ENCODE measurements at places on chromosomes 1 and 21.

DNA sequence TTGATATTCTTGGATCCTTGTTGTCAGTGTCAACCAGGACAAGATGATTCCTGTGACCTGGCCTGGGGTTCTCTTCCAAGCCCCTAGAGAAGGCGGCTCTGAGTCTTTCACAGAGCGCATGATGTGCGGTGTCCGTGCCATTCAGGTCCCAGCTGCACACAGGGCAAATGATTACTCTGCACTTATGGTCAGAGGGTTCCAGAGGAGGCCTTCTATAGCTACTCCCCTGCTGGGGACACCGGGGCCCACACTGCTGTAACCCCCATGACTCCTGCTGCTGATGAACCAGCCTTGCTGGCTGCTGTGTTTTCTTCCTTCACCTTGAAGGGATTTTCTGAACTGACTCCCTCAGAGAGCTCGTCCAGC is 1.5 kb downstream of the PTGFRN start:
- peak; percentile 25 for DNase-seq

DNA sequence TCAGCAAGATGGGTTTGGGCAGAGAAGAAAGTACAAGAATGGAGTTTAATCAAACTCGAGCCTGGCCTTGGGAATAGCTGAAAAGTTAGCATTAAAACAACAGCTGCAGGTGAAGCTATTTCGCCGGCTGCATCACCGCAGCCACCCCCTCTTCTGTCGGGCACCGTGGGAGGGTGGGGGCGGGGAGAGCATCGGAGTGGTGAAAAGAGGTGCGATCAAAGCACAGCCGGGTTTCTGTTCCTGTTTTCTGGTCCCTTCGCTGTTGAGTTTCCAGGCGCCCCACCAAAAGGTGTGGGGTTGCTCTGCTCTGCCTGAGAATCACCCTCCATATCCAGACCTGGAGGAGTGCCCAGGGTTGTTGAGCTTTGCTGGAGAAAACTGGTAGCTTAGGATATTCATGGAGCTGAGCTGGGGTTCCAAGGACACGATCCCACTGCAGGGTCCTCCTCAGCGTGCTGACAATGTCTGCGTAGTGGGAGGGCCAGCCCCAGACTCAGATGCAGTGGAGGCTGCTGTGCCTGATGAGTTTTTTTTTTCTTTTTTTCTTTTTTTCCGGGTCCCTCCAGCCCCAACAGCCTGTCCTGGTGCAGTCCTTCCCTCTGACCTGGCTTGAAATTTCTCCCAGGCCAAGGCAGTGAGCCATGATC is 127.5 kb upstream of the C1orf174 start:
- peak; percentile 44 for DNase-seq

- DNase-seq: no peak
These were observed 38.3 kb upstream of the ADORA3 start for GRCh38 chr1:111541721-111542120.

DNA sequence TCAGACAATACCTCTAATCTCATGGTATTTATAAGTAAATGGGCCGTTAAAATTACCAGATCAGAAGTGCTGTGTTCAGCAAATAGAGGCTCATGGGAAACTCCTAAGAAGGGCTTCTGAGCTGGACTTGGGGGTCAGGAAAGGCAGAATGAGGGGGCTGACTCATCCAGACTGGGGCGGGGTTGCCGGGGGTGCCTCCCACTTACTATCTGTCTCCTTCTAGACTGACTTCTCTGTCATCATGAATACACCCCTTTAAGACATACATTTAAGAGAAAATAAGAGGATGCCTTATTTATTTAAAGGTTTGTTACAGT is 96.0 kb upstream of the ERRFI1 start:
- DNase-seq: no peak

GRCh38 chr1:5423109-5423508 is 569.1 kb downstream of the NPHP4 start:
- DNase-seq: peak; percentile 34

DNA sequence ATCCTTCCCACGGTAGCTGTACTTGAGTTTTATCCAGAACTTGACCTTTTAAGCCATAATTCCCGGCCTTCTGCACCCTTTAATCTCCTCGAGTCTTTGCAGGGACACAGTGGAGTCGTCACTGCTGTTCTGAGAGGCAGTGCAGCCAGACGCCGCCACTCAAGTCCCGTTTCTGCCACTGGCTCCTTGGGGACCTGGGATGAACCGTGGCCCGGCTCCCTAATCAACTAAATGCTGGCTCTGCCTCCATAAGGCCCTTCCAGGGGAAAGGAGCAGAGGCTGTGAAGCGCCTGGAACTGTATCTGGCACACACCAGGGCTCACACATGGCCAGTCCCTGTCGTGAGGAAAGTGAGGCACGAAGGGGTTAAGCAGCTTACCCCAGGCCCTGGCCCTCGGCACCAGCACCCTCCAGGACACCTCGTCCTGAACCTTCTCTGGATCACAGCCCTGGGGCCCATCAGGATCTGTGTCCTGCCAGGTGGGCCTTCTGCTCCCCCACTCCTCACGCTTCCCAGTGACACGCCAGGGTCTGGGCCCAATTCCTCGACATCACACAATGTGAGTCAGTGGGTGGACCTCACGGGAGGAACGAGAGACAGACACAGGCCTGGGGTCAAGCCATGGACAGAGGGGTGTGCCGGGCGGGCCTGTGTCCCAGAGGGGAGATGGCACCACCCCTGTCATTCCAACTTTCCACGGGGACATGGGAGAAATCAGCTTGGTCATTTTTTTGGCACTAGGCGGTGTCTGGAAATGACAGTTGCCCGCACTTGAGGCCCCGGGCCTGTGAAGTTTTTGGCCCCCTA is 23.5 kb upstream of the C1orf174 start:
- DNase-seq: no peak

- DNase-seq: peak; percentile 63
These were observed 19.7 kb upstream of the KCNC4 start for GRCh38 chr1:110190282-110190929.

GRCh38 chr1:207067185-207067584 is 14.1 kb downstream of the PFKFB2 start:
- DNase-seq: no peak

DNA sequence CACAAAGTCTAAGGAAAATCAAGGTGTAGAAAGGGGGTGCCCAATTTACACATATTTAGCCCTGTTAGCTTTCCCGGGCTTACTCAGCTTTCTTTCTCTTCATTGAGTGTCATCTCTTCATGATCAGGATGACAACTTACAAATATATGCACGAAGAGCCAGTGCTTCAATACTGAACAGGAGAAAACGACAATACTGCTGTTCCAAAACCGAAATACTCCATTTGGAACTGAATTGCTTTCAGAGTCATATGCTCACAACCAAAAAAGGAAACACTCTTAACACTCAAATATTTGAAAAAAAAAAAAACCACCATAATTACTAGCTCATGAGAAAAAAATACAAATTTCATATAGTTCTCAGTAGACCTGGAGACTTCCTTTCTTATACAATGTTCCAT is 272.1 kb upstream of the DUSP10 start:
- no peak for DNase-seq

GRCh38 chr1:170305777-170306512 is 160.2 kb downstream of the NTMT2 start:
- no peak for DNase-seq

DNA sequence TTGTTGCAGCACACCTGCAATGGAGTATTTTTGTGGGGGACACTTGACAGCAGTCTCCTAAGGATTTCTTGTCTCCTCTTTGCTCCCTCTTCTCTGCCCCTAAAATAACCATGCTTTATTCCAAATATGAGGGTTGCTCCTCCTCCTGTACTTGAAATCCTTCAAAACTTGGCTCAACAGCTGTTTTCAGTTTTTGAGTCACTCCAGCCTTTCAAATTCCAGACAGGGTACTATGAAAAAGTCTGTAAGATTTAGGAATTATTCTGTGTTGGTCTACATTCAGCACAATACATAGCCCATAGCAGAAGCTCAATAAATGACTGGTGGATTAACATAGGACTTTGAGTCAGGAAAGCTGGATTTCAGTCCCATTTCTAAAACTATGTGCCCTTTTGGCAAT is 5.5 kb downstream of the AP4B1 start:
- no peak for DNase-seq

DNA sequence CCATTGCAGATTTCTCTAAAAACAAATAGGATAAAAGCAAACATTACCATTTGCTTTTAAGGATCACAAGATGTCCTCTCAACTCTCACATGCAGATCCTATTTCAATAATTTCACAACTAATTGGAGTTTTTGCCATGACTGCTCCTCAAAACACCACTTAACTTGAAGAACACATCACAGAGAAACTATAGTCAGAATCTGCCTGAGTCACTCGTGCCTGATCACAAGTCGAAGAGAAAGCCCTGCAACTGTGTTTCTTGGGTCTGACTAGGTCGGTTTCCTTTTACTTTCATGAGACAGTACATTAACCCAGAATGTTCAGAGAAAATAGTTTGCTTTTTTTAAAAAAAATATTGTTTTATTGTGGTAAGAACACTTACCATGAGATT is 46.3 kb upstream of the SMYD2 start:
- DNase-seq: no peak

DNA sequence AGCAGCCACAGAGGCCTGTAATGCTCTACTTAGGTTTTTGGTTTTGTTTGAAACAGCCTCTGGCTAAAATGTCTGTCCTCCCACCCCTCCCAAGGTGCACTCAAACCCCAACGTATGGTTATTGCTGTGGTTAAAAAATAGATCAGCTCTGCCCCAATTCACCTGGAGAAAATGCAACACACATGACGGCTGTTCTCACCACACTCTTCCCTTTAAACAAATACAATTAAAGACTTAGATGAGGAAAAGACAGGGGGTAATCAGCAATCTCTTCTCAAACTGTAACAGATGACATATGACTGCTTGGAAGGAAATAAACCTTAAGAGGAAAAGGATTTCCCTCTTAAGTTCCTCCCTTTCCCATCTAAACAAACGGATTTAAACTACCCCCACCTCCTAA is 6.2 kb upstream of the MTMR11 start:
- DNase-seq: no peak

- DNase-seq: no peak
These were observed 50.9 kb upstream of the BCAR3 start for GRCh38 chr1:93732514-93732913.

DNA sequence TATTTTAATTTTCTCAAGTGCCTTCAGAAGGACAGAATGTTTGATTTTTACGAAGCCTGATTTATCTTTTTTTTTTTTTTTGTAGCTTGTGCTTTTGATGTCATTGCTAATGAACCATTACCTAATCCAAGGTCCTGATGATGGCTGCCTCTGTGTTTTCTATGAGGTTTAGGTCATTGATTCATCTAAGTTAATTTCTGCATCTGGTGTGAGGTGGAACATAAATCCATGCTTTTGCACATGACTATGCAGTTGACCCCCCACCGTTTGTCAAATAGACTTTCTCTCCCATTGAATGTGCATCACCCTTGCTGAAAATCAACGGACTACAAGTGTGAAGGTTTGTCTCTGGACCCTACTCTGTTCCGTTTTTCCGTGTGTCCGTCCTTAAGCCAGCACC is 50.5 kb downstream of the COL6A1 start:
- DNase-seq: no peak

GRCh38 chr1:239388159-239388485 is 1.8 kb downstream of the CHRM3 start:
- DNase-seq: no peak

- no peak for DNase-seq
These were observed 35.2 kb downstream of the ELAPOR1 start for GRCh38 chr1:109148987-109149561.

DNA sequence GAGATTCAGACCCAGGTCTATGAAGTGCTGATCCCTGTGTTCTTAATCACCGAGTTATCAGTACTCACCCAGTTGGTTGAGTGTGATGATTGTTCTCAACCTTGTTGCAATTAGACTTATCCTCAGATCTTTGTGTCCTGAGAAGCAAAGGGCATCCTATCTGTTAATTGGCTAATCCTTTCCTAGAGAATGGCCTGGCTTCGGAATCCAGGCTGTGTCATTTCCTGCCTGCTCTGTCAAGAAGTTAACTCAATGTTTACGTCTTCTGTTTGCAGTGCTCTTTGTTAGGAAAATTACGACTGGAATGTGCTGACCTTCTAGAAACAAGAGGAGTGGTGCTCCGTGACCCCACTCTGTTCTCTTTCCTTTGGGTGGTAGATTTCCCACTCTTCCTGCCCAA is 14.7 kb downstream of the GAS5 start:
- no peak for DNase-seq

- no peak for DNase-seq
These were observed 91.7 kb downstream of the TYW3 start for GRCh38 chr1:74824497-74825107.

DNA sequence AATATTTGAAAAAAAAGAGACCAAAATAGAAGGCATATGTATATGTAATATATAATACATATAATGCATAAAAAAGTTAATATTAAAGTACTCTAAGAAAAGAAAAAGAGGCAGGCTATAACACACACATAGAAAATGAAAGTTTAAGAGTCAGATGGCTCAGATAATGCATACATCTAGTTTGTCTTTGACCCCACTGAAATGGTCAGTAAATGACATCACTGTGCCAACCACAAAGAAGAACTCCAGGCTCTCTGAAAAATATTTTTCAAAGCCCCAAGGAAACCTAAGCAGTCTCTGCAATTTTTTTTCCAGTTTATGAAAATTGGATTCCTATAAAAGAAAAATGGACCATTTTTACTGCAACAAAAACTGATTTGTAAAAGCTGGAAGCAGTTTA is 55.4 kb upstream of the SCYL3 start:
- DNase-seq: no peak

DNA sequence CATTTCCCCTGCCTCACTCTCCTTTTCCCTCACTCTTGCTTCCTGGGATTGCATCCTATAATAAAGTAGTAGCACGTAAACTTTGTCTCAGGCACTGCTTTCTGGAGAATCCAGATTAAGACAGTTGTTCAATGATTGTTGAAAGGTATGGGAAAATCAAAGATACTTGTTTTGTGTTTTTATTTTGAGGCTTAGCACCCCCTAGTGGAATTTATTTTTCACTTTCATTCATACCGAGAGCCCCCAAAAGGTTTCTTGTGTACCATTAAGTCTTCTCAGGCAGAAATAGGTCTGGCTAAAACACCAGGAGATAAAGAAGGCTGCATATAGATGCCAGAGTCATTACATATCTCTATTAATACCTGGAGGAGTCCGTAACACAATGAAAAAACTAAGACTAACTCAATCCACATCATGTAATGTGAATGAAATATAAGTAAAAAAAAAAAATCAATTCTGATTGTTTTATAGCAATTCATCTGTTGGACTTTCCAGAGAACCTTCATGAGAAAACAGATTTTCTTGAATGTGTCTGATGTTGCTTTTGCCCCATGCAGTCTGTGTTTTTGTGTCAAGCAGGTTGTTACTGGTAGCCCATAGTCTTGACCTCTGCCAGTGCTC is 103.5 kb downstream of the RPE65 start:
- no peak for DNase-seq

- no peak for DNase-seq
These were observed 5.3 kb downstream of the DFFA start for GRCh38 chr1:10467078-10467477.

All from femur (tissue), 1 donor.